ENCODE measurements at places on chromosomes 2 and 18.

GRCh38 chr2:84052913-84053312 lies 406.2 kb downstream of the SUCLG1 start:
- DNase-seq = no peak

GRCh38 chr18:28150925-28151324 lies 26.0 kb downstream of the CDH2 start:
- DNase-seq = no peak

DNA sequence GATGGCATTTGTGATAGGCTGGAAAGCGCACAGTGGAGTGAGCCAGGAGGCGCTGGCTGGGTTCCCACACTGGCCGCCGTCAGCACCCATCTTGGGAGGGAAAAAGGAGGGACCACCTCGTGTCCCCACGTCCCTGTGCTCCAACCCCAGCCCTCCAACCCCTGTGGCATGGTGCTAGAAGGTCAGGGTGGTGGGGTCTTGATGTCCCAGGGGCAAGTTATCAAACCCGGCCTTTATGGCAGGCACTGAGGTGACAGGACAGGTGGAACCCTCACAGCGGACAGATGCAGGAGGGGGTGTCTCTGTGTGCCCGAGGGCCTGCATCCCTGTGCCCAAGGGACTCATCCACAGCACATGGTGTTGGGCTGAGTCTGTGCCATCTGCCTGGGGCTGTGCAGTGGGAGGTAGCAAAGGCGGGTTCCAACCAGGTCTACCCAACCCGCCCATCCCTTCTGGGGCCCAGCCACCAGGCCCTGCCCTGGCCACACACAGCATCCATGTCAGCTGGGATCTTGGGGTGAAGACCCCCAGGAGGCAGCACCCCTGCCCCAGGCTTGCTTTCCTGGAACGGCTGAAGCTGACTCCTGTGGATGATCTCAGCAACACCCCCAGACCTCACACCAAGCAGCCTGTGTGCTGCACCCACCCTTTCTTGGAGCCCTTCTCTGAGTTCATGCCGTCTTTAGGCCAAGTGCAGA lies 246.1 kb downstream of the NDUFA10 start:
- DNase-seq = no peak

DNA sequence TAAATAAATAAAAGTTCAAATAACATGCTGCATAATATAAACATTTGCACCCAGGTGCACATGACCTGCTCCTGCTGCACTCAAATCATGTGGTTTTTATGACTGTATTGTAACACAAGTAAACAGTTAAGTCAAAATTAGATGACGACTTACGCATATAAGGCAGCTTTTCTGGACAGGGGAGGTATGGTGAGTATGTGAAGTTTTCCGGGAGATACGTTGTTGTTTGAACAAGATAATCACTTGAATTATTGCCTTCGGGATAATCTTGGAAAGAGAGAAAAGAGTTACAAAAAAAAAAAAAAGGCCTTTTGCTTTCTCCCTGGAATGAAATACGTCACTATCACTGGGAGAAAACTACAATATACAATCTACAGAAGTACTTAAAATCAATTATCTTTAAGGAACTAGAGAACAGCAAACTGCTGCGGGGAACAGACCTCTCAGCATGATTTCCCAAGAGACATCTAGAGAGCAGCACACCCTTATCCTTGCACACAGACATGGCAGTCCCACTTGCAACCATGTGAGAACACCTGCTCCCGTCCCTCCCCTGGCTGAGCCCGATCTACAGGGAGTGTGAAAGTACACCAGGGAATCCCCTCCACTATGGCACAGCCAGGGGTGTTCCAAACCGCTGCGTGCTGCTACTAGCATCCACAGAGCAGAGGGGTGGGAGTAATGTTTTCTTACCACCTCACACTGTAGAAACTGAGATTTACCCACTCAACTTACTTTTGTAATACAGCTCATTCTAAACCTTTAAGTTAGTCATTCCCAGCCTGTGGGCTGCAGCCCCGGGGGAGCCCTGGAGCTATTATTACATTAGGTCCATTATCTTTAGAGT lies 26.3 kb downstream of the B4GALT6 start:
- DNase-seq = no peak

DNA sequence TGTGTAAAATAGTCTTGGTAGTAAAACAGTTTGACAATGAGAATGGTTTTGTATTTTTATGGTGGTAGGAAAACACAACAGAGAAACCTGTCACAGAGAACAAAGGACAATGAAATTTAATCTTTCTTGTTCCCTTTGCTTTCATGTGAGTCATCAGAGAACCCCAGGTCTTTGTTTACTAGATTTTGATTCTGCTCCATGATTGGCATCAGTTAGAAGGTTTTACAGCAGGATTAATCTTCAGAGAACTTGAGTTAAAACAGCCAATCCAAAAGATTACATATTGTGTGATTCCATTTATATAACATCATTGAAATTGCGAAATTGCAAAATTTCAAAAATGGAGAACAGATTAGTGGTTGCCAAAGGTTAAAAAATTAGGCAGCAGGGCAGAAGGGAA lies 2.5 kb downstream of the APLF start:
- DNase-seq = no peak

- DNase-seq = no peak
Measured at GRCh38 chr2:228374741-228375140, 193.3 kb upstream of the SPHKAP start.

All from NT2/D1 (cell line).